NCI-H187 treated with DMSO at 0.1 percent for 48 hours (cell line): ENCODE measurements at places on chromosomes 12 and 14.

- no peak for DNase-seq
Measured at GRCh38 chr14:93219103-93219726, 12.2 kb downstream of the UBR7 start.

GRCh38 chr12:49588721-49589516, 16.5 kb downstream of the FAM186B start:
- no peak for DNase-seq

DNA sequence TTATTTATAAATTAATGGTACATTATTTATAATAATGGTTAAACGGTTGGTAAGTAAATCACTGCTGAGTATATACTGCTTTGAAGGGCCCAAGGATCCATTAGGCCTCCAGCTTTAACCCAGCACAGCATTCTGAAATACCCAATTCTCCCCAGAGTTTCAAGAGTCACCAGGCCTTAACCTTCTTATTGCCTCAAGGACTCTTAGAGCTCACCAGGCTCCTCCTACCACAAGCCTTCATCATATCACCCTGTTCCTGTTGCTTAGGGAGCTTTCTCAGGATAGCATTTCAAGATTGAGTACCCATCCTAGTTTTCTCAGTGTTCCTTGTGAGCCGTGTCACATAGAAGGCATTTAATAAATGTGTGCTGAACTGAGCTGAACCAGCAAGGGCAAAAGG, 242.5 kb downstream of the FBXL14 start:
- DNase-seq, result no peak

- no peak for DNase-seq
Measured at GRCh38 chr14:36442824-36443241, 77.2 kb downstream of the NKX2-1 start.

DNA sequence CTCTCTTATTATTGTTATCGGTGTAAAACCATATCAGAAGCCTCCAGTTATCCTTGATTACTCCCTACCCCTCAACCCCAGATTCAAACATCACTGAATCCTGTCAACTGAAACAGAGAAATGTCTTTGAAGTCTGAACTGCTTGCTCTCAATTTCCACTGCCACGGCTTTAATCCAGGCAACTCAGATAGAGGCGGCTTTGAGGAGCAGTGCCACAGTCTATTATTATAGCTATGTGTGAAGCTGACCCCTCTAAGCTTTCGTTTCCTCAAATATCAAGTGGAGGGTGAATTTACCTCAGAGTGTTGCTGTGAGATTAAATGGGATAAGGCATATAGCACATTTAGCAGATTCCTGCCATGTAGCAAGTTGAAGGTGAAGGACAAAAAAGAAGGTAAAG, 49.0 kb upstream of the PDE3A start:
- no peak for DNase-seq

DNA sequence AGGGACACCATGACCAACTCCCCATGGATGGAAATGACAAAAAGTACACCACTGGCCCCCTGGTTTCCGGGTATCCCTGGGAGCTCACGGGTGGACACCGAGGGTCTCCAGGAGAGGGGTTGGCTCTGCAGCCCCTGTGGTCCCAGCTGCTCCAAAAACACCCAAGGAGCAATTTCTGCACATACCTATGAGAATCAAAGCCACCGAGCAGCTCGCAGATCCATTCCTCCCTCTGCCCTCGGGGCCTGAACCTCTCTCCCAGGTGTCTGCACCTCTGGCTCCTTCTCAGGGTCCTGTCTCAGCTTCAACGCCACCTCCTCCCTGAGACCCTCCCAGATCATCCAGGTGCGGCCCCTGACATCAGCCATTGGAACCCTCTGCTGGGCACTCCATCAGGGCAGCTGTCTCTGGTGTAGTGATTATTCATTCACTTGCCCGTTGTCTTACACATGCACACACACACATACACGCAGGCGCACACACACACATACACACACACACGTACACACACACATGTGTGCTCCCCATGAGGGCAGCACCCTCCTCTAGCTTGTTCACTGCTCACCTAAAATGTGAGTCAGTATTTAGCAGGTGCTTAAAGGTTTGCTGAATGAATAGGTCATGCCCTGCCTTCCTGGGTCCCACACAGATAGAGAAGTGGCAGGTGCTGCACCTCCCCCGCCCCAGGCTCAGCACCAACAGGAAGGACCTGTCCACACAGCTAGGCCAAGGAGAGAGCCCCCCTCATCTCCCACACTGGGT, 5.9 kb downstream of the RIMBP2 start:
- DNase-seq, result no peak

- DNase-seq, result no peak
Measured at GRCh38 chr14:59507752-59508103, 23.4 kb downstream of the JKAMP start.

GRCh38 chr12:130162267-130162666, at the start of gene FZD10:
TSS of gene FZD10 (plus strand) at chr12:130162464. CDS start at chr12:130162943, 479 bp downstream.
- no peak for DNase-seq

- DNase-seq, result no peak
Measured at GRCh38 chr14:97177635-97178034, 380.5 kb downstream of the VRK1 start.

DNA sequence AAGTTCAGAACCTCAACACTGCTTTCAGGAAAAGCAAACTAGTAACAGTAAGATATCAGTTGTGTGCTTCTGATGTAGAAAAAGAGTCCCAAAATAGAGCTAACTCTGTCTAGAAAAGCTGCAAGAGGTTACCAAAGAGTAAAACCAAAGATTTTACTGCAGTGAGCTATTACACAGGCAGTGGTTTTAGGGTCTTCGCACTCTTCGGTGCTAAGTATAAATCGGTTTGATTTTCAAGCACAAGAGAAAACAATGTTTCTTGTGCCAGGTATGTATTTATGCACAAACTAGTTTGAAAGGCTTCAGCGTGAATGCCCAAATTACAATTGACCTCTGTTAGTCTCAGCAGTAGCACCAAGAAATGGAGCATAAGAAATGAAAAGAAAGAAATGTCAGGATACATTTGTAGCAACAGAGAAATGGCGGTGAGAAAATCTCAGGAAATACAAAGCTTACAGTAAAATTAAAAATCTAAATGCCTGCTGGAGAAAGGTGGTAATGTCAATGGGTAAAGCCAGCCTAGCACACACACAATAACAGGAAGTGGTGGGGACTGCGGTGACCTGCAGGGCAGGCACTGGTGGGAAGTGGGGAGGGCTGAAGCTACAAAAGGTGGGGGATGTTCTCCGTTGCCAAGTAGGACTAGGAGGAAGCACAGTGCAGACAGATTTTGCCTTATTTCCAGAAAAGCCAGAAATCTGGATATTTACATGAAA, 18.0 kb upstream of the DYRK2 start:
- no peak for DNase-seq

DNA sequence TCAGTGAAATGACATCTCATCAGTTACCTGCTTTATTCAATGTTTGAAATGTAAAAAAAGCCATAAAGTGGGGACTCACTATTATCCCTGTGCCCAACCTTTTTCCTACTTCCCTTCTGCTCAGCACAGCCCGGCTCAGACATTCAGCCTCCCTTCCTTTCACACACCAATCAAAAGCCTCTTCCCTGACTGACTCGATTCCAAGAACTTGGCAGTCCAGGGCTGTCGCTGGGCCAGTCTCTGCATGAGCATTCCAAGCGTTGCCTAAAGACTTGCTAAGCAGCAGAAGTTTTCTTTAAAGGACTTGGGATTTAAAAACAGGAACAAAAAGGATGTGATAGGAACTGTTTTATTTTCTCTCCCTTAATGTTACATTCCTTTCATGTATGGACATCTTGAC, 22.7 kb downstream of the ITPR2 start:
- DNase-seq, result no peak

- DNase-seq, result no peak
Measured at GRCh38 chr14:61385002-61385685, 63.8 kb downstream of the PRKCH start.

DNA sequence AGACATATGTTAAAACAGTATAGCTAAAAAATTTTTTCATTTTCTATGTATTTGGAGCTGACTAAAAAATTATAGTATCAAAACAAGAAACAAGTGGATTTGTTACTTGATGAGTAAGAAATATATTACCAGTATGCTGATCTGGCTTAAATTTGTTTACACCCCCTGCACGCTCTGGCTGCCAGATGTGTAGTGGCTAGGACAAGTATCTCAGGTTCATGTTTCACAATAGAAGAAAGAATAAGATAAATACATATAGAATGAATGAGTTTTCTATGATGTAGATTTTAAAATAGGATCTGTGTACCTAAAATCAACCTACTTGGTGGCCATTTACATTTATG, 13.1 kb downstream of the NAA30 start:
- DNase-seq, result no peak
